Activated T-helper 2 cell treated with anti-CD3 and anti-CD28 coated beads, Interferon-gamma antibody, Interleukin-2, Interleukin-4, amounts not matched to agents 10 μg/mL and 5 μg/mL and 100 μg/mL, durations not matched to agents 14 hours and 24 hours and 36 hours (primary cell): ENCODE measurements at places on chromosomes 1 and 21. TPM values are rescaled to one million over a fixed set of nuclear protein-coding genes. Genes with fewer than 3 reads are reported as not detected.

LEMD1 gene
- 0.48 TPM in 1 of 2 replicates, not detected in the other for total RNA-seq

CBS gene
- total RNA-seq, result 45.8 and 49.0 TPM in 2 replicates

CHIA gene
- total RNA-seq, result not detected in 2 replicates

PRKACB gene
- total RNA-seq, result 16.4 and 20.9 TPM in 2 replicates

DNA sequence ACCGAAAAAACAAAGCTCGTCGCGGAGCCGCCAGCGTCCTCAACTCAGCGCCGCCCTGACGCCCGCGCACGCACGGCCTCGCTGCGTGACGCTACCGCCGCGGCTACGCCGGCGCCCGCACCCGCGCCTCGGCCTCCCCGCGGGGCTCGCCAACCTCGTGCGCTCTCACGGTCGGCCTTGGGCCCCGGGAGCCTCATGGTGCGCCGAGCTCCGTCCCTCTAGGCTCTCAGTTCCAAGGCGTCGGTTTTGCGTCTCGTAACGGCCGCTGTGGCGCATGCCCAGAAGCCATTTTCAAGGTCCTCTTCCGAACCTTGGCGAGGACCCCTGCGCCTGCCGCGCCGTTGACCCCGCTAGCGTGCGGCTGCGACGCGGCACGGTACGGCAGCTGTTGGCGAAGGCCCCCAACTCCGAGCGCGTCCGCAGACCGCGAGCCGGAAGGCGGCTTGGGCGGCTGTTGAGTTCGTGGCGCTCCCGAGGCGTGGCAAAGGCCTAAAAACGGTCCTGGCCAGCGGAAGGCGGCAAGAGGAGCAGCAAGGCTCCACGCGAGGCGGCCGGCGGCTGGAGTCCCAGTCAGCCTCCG is at the start of gene HENMT1:
HENMT1 (minus strand) TSS at position 64 of the 580 bp plus-strand sequence. CDS start 1,209 bp downstream, outside the sequence.
- peak; percentile 76 for DNase-seq

GRCh38 chr1:86169625-86170024 is 13.1 kb upstream of the COL24A1 start:
- DNase-seq, result no peak

GRCh38 chr1:67440339-67440738 is 10.1 kb upstream of the SERBP1 start:
- DNase-seq, result no peak

DNA sequence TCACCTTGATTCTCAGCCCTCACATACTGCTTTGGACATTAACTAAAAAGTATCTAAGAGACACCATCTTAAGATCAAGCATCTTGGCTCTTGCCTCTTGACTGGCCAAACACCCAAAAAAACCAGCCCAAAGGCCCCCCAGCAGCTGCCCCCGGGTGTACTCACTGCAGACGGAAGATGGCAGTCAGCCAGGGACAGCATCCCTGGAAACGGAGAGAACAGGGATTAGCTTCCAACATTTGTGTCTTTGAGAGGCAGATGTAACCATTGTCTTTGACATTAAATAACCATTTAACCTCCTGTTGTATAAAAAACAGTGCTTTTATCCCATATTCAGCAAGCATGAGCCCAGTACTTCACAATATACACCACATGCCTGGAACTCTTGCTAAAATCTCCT is 11.3 kb downstream of the TMEM63A start:
- no peak for DNase-seq

DNA sequence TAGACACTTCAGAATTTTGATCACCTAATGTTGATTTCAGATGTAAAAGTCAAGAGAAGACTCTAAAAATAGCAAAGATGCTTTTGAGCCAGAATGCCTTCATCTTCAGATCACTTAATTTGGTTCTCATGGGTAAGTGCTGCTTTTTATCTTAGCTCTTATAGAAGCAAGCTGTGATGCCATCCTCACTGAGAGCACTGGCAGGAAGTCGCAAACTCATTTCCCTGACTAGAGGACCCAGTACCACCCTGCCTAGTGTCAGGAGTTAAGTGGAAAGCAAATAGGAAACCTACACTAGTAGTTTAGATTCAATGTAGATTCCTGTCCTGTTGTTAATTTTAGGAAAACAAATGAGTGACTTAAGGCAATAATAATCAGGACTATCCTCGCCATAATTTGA is 12.1 kb downstream of the IFNAR2 start:
- DNase-seq, result no peak

GRCh38 chr1:25905680-25906643 is at the start of gene STMN1:
STMN1 (minus strand) TSS chr1:25906419; CDS start chr1:25904676, 1,743 bp downstream.
- peak; percentile 83 for DNase-seq

DNA sequence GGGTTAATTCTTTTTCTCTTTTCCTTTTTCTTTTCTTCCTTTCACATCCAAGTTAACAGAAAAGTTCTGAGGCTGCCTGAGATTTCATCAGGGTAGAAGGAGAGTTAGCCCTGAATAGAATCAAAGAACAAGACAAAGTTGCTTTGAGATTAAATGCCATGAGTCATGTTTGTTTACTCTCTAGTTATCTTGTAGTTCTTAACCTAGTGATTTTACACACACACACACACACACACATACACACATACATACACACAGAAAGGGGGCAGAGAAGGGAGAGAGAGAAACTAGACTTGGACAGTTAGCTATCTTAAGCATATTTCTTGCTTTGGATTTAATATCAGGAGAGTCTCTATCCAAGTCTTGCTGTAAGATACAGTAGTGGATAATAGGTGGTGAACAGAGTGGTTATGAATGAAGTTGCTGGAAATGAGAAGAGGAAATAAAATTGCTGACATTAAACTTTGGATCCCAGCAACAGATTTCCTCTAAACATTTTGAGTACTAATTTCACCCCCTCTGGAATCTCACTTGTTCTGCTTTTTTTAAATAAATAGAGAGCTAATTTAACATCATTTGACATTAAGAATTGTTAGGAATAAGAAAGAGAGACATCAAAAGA is 19.9 kb downstream of the PLA2G4A start:
- DNase-seq, result no peak

DNA sequence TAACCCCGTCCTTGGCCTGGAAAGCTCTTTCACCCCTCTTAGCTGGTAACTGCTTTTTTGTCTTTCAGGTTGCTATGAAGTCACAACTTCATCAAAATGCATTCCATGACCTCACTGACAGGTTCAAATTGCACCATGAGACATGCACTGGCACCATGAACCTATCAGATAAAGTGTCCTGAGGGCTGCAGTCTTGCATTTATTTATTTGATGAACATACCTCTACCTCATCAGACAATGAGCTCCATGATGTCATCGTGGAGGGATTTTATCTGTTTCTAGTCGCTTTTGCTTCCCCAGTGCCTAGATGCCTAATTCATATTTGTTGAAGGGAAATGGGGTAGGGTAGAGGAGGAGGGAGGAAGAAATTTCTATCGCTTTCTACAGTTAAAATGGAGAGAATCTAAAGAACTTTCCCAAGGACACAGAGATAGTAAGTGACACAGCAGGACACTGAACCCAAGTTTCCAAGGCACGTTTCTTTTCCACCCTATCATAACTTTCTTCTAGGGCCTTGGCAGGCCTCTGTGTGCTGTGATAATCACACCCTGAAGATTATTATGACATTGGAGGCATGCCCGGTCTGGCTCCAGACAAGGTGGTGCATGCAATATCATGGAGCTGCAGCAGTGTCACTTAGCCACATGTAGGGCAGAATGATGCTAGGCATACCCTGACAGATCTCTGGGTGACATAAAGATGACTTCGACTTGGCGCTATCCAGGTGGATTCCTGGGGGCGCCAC is 69.5 kb downstream of the CD58 start:
- no peak for DNase-seq

GRCh38 chr1:107273515-107273914 is 132.7 kb downstream of the NTNG1 start:
- no peak for DNase-seq

DNA sequence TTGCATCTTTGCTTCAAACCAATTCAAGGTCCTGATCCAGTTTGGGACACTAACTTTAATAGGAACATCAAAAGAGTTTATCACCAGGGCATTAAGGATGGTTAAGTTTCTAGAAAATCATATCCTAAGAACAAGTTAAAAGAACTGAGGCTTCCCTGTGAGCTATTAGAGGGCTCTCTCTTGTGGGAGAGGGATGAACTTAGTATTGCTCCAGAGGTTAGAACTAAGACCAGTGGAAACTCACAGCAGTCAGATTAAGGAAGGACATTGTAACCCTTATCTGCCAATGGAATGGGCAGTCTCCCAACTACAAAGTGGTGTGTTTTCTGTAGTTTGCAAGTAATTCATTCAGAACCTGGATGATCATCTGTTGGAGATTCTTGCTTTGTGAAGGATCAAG is 36.8 kb downstream of the UBE2U start:
- no peak for DNase-seq
